HepG2 (cell line): ENCODE measurements at places on chromosomes 7 and 10. TPM values are rescaled to one million over a fixed set of nuclear protein-coding genes. Genes with fewer than 3 reads are reported as not detected.

Gene PDLIM1
- total RNA-seq: 123 and 183 TPM in 2 replicates

Gene CDK6
- total RNA-seq: 90.8 and 134 TPM in 2 replicates

Gene LRRD1
- total RNA-seq: not detected in 2 replicates

Gene NPC1L1
- total RNA-seq: 3.8 and 4.8 TPM in 2 replicates

Gene SPDYE5
- total RNA-seq: not detected in 2 replicates

Gene SPDYE6
- total RNA-seq: 0.07 TPM in 1 of 2 replicates, not detected in the other

Gene PDCD11
- 40.3 and 52.8 TPM in 2 replicates for total RNA-seq

Gene PLXDC2
- total RNA-seq: 1.7 and 2.1 TPM in 2 replicates

Gene SPDYE9
- not detected in 2 replicates for total RNA-seq

Gene GRM3
- not detected in 2 replicates for total RNA-seq

Gene COL13A1
- total RNA-seq: not detected in 2 replicates

Gene THSD7A
- total RNA-seq: 0.07 TPM in 1 of 2 replicates, not detected in the other

Gene EN2
- not detected in 2 replicates for total RNA-seq

Gene SYNPO2L
- total RNA-seq: not detected in 2 replicates

Gene CREM
- total RNA-seq: 25.4 and 30.6 TPM in 2 replicates

GRCh38 chr7:140036224-140036962, 26.4 kb downstream of the PARP12 start:
- H3K4me3 ChIP-seq: no peak overlapping the region
- no peaks in the 10 kb centered on the region for H3K27me3 ChIP-seq
- H3K36me3 ChIP-seq: peaks cover 38% of the 10 kb centered on the region; the same call in 2 of the 3 replicates
- no peaks in the 10 kb centered on the region for H3K4me1 ChIP-seq
- no peak overlapping the region for H3K27ac ChIP-seq

GRCh38 chr10:6312636-6313035, 109.9 kb downstream of the PFKFB3 start:
- H3K27ac ChIP-seq: no peak overlapping the region
- H3K36me3 ChIP-seq: no peaks in the 10 kb centered on the region
- H3K4me1 ChIP-seq: no peaks in the 10 kb centered on the region; the same call in 1 of the 2 replicates

DNA sequence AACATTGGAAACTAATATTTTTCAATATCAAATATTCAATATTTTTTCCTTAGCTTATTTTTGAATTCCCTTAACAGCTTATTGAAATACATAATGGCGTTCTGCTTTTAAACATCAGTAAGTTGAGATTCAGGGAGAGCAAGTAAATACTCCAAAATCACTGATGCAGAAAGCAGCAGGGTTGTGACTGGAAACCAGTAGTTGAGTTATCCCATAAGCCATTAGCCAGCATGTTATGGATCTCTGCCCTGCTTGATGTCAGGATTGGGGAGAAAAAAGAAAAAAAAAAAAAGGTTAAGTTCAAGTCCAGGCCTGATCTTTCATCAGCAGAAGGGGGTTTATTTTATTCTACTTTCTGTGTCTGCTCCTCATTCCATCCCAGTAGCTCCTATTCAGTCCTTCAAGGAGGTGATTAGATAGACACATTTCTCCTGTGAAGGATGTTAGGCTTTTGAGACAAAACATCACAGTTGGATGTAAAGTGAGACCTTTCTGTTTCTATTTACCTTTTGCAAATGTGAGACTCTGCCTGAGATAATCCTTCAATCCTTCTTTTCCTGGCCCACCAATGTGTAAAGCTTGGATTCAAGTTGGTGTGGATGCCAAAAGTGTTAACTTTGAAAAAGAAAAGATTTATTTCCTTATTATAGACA, 110.9 kb upstream of the HDAC9 start:
- no peak overlapping the region for H3K27ac ChIP-seq
- H3K4me3 ChIP-seq: no peak overlapping the region
- no peaks in the 10 kb centered on the region for H3K36me3 ChIP-seq
- H3K4me1 ChIP-seq: no peaks in the 10 kb centered on the region

DNA sequence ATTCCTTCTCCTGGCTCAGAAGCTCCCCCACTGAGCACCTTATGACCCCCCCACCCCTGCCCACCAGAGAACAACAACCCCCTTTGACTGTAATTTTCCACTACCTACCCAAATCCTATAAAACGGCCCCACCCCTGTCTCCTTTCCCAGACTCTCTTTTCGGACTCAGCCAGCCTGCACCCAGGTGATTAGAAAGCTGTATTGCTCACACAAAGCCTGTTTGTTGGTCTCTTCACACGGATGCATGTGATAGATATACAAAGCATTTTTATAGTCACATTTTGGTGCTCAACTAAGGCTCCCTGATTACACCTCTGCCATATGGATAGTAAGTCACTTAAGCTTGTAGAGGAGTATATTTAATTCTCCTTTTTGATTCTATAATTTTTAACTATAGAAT, 985.8 kb downstream of the REEP3 start:
- no peak for DNase-seq
- H3K27ac ChIP-seq: no peak overlapping the region
- H3K36me3 ChIP-seq: no peaks in the 10 kb centered on the region
- H3K4me1 ChIP-seq: no peaks in the 10 kb centered on the region
- H3K27me3 ChIP-seq: no peaks in the 10 kb centered on the region

DNA sequence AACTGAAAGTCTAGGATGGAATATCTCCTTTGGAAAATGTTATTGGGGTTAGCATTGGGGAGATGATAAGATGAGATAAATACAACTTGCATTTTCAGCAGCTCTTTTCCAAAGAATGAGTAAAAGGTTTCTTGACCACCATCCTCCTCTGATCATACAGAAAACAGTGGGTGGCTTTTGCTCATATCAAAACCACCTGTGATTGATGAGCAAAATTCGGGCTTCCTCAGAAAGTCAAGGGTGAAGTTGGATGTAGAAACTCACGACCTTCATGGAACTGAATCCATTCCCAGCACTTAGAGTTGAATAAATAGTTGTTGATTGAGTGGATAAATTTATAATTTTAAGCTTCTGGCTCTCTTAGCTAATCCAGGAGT, 158.4 kb downstream of the DNAJB6 start:
- no peaks in the 10 kb centered on the region for H3K36me3 ChIP-seq
- no peaks in the 10 kb centered on the region for H3K4me1 ChIP-seq
- no peak overlapping the region for H3K27ac ChIP-seq

GRCh38 chr7:39553436-39553835, 12.8 kb upstream of the YAE1 start:
- H3K27ac ChIP-seq: no peak overlapping the region
- H3K36me3 ChIP-seq: no peaks in the 10 kb centered on the region
- no peaks in the 10 kb centered on the region for H3K27me3 ChIP-seq
- no peak for DNase-seq
- no peak overlapping the region for H3K4me3 ChIP-seq

- H3K4me3 ChIP-seq: no peak overlapping the region
- H3K4me1 ChIP-seq: no peaks in the 10 kb centered on the region
- no peak overlapping the region for H3K27ac ChIP-seq
- DNase-seq: no peak
- no peaks in the 10 kb centered on the region for H3K27me3 ChIP-seq
- no peaks in the 10 kb centered on the region for H3K36me3 ChIP-seq
Measured at GRCh38 chr10:70751356-70751755, 33.8 kb downstream of the TBATA start.

DNA sequence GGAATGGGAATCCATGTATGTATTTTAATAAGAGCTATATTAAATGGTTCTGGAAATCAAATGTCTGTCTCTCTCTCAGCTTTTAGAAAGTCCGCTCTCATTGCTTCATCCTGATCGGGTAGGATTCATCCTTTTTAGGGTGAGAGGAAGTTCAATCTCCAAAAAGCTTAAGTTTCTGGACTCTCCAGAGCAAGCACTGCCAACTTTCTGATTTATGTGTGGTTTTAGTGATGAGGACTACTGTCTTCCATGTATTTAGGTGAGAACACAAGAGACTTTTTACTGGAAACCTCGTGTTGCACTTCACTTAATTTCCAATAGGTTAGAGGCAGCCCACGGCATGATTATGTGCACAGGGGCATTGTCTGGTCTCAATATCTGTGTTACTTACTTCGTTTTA, 267.9 kb downstream of the SUGCT start:
- H3K4me3 ChIP-seq: no peak overlapping the region
- H3K36me3 ChIP-seq: no peaks in the 10 kb centered on the region
- no peak for DNase-seq
- H3K27ac ChIP-seq: peak overlapping the region; percentile 84
- peaks cover 27% of the 10 kb centered on the region for H3K4me1 ChIP-seq

- H3K27me3 ChIP-seq: no peaks in the 10 kb centered on the region
- H3K4me3 ChIP-seq: no peak overlapping the region
- peaks cover 31% of the 10 kb centered on the region for H3K36me3 ChIP-seq
- peaks cover 34% of the 10 kb centered on the region for H3K4me1 ChIP-seq
Measured at GRCh38 chr10:119669975-119670640, 18.9 kb downstream of the BAG3 start.

GRCh38 chr10:76779796-76780301, 857.8 kb downstream of the KCNMA1 start:
- H3K4me3 ChIP-seq: no peak overlapping the region
- DNase-seq: no peak
- peaks cover 4% of the 10 kb centered on the region; the same call in 1 of the 3 replicates for H3K27me3 ChIP-seq
- H3K4me1 ChIP-seq: no peaks in the 10 kb centered on the region

GRCh38 chr10:66910671-66911070, 15.2 kb upstream of the LRRTM3 start:
- no peaks in the 10 kb centered on the region for H3K4me1 ChIP-seq
- H3K27ac ChIP-seq: no peak overlapping the region
- H3K36me3 ChIP-seq: no peaks in the 10 kb centered on the region
- H3K27me3 ChIP-seq: no peaks in the 10 kb centered on the region
- no peak overlapping the region for H3K4me3 ChIP-seq
- no peak for DNase-seq

- no peaks in the 10 kb centered on the region for H3K36me3 ChIP-seq
- no peak overlapping the region for H3K4me3 ChIP-seq
- H3K27ac ChIP-seq: no peak overlapping the region
- H3K27me3 ChIP-seq: no peaks in the 10 kb centered on the region
Measured at GRCh38 chr10:94122211-94122610, 128.5 kb downstream of the PLCE1 start.

GRCh38 chr10:57963546-57963945, 304.1 kb downstream of the IPMK start:
- no peak overlapping the region for H3K4me3 ChIP-seq
- no peak overlapping the region for H3K27ac ChIP-seq
- peaks cover 1% of the 10 kb centered on the region; the same call in 1 of the 2 replicates for H3K27me3 ChIP-seq

- H3K4me3 ChIP-seq: no peak overlapping the region
- no peaks in the 10 kb centered on the region for H3K4me1 ChIP-seq
- no peak overlapping the region for H3K27ac ChIP-seq
- DNase-seq: no peak
Measured at GRCh38 chr10:22589851-22590514, 124.4 kb downstream of the PIP4K2A start.

GRCh38 chr7:158827411-158828132, 1.7 kb downstream of the ESYT2 start:
- H3K36me3 ChIP-seq: no peaks in the 10 kb centered on the region
- H3K27ac ChIP-seq: peak overlapping the region; percentile 90
- no peak for DNase-seq
- peaks cover 46% of the 10 kb centered on the region for H3K4me1 ChIP-seq
- no peaks in the 10 kb centered on the region; the same call in 2 of the 3 replicates for H3K27me3 ChIP-seq

- no peak overlapping the region for H3K27ac ChIP-seq
- no peak overlapping the region for H3K4me3 ChIP-seq
- H3K36me3 ChIP-seq: no peaks in the 10 kb centered on the region
- no peaks in the 10 kb centered on the region for H3K27me3 ChIP-seq
Measured at GRCh38 chr10:21954690-21955089, 48.8 kb downstream of the DNAJC1 start.

DNA sequence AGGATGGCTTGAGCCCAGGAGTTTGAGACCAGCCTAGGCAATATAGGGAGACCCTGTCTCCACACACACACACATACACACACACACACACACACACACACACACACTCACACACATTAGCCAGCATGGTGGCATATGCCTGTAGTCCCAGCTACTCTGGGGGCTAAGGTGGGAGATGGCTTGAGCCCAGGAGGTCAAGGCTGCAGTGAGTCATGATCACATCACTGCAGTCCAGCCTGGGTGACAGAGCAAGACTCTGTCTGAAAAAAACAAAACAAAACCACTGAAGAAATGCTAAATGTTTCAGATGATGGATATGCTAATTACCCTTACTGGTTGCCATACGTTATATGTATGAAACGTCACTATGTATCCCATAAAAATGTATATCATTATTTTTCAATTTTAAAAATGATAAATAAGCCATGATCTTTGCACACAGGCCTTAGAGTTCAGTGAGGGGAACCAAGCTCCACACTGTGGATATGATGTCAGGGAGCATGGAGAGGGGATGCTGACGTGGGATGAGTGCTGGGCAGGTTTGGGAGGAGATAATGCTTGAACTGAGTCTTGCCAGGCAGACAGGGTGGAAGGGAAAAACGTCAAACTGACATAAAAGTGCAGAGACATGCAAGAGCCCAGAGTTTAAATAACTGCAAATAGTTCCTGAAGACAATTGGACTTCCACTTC, 45.9 kb upstream of the ARHGAP12 start:
- H3K27me3 ChIP-seq: no peaks in the 10 kb centered on the region
- no peak overlapping the region for H3K27ac ChIP-seq
- no peak overlapping the region for H3K4me3 ChIP-seq

GRCh38 chr7:16883918-16884317, 2.1 kb upstream of the AGR3 start:
- H3K4me3 ChIP-seq: no peak overlapping the region
- no peak overlapping the region for H3K27ac ChIP-seq
- H3K4me1 ChIP-seq: no peaks in the 10 kb centered on the region
- H3K27me3 ChIP-seq: no peaks in the 10 kb centered on the region
- DNase-seq: no peak

- peaks cover 11% of the 10 kb centered on the region; the same call in 2 of the 3 replicates for H3K27me3 ChIP-seq
- H3K36me3 ChIP-seq: no peaks in the 10 kb centered on the region
- DNase-seq: no peak
- no peak overlapping the region for H3K4me3 ChIP-seq
- no peak overlapping the region for H3K27ac ChIP-seq
- H3K4me1 ChIP-seq: 0 out of 2 replicates have a peak, but pooled peaks cover 5% of the 10 kb centered on the region
Measured at GRCh38 chr10:126155528-126155927, 232.7 kb downstream of the ADAM12 start.

GRCh38 chr7:9217204-9217603, 783.8 kb downstream of the NXPH1 start:
- no peaks in the 10 kb centered on the region for H3K4me1 ChIP-seq
- no peaks in the 10 kb centered on the region for H3K27me3 ChIP-seq
- H3K36me3 ChIP-seq: no peaks in the 10 kb centered on the region

DNA sequence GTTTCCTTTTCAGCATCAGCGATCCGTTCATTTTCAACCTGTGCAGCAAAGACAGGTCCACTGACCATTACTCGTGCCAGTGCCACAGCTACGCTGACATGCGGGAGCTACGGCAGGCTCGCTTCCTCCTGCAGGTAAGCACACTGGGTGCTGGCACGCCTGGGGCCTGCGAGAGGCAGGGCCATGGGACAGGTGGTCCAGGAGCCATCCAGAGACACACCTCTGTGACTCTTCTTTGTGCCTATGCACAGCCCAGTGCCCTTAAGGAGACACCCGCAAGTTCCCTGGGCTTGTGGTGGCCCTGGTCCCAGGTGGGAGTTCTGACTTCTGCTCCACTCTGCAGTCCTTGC, 42.2 kb downstream of the LRRC18 start:
- no peaks in the 10 kb centered on the region for H3K4me1 ChIP-seq
- DNase-seq: no peak
- H3K36me3 ChIP-seq: no peaks in the 10 kb centered on the region
- H3K27ac ChIP-seq: no peak overlapping the region

GRCh38 chr10:94623572-94623971, 60.0 kb upstream of the CYP2C18 start:
- DNase-seq: no peak
- no peak overlapping the region for H3K27ac ChIP-seq
- H3K36me3 ChIP-seq: no peaks in the 10 kb centered on the region
- no peak overlapping the region for H3K4me3 ChIP-seq
- no peaks in the 10 kb centered on the region for H3K4me1 ChIP-seq

- H3K4me1 ChIP-seq: peaks cover 13% of the 10 kb centered on the region
- DNase-seq: no peak
- H3K4me3 ChIP-seq: no peak overlapping the region
- no peaks in the 10 kb centered on the region for H3K36me3 ChIP-seq
Measured at GRCh38 chr10:6128591-6129251, 39.9 kb downstream of the RBM17 start.

GRCh38 chr10:58806970-58807628, 294.4 kb downstream of the BICC1 start:
- H3K4me3 ChIP-seq: no peak overlapping the region
- DNase-seq: no peak
- 0 out of 3 replicates have a peak, but pooled peaks cover 3% of the 10 kb centered on the region for H3K36me3 ChIP-seq
- H3K27ac ChIP-seq: no peak overlapping the region
